Fibroblast of skin of right biceps (primary cell): ENCODE measurements at places on chromosomes 16 and 17.
A peak's percentile ranks its signal among the peaks of the same experiment; 100 is the strongest.

- DNase-seq, result no peak
These were observed 234.6 kb downstream of the MSI2 start for GRCh38 chr17:57490890-57491289.

DNA sequence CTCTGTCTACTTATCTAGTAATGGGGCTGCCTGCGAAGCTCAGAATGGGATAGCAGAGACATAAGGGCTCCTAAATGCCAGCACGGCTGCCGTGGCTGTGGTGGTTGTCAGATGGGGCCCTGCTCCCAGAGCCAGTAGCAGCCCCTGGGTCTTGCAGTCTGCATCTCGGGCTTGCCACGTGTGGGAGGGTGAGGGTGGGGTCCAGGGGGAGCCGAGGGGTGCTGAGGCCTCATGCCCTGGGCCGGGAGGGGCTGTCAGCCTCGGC is 88.8 kb upstream of the GSE1 start:
- no peak for DNase-seq

DNA sequence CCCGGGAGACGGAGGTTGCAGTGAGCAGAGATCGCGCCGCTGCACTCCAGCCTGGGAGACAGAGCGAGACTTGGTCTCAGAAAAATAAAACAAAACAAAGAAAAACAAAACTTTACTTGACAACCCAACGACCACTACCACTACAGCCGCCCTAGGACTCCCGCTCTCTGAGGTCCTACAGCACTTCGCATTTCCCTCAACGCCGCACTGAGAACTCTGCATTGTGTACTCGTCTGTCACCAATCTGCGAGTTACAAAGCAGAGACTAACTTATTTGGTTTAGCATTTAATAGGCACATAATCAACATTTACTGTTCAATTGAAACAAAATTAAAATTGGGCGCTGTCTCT is 479 bp upstream of the ZNF207 start:
- peak; percentile 27 for DNase-seq

GRCh38 chr16:68539711-68540239 is 684 bp downstream of the ZFP90 start:
- DNase-seq, result no peak

DNA sequence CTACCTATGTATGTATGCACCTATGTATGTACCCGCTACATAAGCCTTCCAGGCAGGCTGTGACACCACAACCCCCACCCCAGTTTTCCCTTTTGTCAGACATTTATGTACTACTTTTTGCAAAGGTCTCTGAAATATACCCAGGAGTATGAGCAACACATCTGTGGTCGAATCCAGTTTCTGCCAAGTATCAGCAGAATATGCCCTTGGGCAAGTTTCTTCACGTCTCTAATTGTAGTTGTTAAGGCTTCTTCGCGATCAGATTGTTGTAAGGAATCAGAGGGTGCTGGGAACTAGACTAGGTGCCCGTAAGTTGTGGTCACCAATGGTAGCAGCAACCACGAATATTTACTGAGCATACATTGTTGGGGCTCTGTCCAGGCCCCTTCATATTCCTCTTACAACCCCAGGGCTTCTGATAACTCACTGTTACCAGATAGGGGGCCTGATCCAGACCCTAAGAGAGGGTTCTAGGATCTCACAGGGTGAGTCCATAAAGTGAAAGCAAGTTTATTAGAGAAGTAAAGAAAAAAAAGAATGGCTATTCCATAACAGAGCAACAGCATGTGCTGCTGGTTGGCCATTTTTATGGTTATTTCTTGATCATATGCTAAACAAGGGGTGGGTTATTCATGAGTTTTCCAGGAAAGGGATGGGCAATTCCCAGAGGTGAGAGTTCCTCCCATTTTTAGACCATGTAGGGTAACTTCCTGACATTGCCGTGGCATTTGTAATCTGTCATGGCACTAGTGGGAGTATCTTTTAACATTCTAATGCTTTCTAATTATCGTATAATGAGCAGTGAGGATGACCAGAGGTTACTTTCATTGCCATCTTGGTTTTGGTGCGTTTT is 16.6 kb downstream of the NUDT7 start:
- no peak for DNase-seq

- no peak for DNase-seq
These were observed 90.7 kb upstream of the GSE1 start for GRCh38 chr16:85522308-85522841.

DNA sequence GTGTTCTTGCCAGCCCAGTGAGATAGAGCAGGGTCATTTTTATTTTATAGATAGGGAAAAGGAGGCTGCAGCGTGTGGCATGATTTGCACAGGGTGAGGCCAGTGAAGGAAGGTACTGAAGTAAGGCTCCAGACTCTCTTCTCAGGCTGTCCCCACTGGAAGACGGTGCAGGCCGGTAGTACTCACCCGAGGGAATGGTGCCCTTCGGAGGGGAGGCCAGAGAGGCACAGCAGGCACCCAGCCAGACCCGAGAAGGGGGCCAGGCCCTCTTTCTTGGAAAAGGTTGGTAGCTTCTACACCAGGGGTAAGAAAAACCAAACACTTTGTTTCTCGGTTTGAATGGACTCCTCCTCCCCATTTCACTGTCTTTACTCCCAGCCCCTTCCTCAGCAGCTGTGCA is 288 bp downstream of the ANKRD40CL start:
- no peak for DNase-seq

- peak; percentile 13 for DNase-seq
These were observed 56.6 kb downstream of the DUSP14 start for GRCh38 chr17:37546302-37546701.

DNA sequence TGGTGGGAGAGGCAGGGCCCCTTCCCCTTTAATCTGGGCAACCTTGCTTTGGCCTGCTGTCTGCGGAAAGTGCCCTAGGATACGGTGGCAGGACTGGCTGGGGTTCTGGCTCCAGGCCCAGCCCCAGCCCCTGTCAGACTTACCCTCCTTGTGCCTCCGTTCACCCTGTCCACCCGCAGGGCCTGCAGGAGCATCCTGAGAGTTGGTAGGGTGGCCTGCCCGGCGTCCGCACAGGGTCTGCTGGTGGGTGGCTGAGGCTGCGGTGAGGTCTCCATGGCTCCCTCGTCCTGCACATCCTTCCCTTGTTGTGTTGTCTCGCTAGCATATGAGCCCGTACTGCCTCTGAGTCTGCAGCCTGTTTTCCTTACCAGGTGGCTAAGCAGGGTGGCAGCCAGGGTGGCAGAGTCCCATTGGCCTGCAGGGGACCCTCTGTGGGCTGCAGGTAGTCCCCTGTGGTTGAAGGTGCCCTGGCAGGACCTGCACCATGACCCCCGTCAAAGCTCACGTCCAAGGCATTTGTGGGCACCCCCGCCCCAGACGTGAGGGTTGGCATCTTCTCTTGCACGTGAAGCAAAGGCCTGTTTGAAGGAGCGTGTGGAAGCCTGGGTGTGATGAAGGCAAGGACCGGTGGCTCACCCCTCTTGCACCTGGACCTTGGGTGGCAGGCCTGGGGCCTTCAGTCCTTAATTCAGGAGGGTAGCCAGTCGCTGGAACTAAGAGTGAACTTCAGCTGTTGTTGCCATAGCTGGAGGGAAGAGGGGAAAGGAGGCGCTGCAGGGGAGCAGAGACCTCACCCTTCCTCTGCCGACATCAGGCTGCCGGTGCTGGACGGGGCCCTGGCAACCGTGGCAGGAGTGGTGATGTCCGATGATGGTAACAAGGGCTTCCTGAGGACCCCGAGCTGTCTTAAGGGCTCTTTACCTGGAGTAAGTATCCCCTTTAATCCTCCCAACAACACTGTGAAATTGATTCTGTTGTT is 293.7 kb downstream of the SEC14L1 start:
- DNase-seq, result no peak

DNA sequence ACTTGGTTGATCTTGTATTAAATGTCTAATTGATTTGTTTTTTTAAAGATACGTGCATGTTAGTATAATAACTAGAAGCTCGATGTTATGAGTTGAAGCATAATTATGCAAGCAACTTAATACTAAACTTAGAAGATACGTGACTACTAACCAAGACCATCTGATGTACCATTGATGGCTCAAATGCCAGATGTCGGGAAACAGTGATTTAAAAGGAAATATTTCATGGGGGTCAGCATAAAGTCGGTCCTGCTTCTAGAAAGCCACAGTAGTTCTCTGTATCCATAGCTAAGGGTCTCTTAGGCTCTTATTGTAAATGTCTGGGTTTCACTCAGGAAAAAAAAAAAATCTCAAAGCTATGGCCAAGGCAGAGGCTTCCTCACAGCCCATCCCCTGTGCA is 61.2 kb upstream of the RBFOX1 start:
- peak; percentile 47 for DNase-seq

- DNase-seq, result no peak
These were observed 19.8 kb upstream of the ABCA5 start for GRCh38 chr17:69346766-69347165.

DNA sequence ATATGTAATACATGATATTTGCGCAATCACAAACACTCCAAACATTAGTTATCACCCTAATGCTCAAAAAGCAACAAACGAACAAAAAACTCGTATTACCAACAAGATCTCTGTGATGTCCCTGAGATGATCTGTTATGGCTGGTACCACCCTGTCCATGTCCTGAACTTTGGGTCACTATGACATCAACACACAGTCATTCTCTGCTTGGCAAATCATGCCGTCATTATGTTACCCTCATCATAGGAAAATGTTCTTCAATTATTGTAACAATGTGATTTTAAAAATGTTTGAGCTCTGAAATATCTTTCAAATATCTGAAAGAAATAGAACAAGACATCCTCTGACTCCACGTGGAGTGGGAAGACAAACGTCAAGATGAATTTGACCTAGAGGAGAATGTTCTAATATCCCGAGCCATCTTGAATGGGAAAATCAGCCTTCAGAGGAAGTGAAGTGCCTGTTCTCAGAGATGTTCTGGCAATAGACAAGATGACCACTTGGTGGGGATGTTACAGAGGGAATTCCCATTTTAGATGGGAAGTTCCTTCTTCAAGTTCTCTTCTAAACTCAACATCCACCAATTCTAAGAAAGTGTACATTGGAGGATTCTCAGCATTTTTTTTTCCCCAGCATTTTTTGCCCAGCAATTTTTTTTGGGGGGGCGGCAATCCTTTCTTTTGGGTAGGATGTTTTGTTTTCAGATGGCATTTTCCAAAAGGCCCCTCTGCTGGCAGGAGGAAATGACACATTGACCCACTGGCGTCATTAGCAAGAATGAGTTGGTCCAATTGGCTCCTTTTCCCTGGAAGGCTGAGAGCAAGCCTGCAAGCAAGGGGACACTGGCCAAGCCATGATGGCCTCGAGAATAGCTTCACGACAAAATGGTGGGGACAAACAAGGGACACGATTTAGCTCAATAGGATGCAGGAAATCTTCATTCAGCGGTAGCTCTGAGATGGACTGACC is 3.7 kb upstream of the HSD17B2 start:
- peak; percentile 59 for DNase-seq

DNA sequence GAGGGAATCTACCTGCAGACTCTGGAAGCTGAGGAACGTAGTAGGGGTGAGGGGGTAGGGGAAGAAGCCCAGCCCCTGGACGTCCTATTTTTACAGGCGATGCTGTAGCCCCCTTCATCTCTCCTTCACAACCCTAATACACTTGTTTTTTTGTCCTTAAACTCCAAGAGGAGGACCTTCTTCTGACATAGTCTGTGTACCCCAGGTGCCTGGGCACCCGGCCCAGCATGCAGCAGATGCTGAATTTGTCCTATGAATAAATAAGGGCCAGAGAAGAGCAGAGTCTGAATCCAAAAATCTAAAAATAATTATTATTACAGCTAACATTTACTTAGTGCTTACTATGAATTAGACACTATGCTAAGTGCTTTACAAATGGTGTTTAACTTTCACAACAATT is 5.1 kb downstream of the KIF18B start:
- DNase-seq, result no peak

DNA sequence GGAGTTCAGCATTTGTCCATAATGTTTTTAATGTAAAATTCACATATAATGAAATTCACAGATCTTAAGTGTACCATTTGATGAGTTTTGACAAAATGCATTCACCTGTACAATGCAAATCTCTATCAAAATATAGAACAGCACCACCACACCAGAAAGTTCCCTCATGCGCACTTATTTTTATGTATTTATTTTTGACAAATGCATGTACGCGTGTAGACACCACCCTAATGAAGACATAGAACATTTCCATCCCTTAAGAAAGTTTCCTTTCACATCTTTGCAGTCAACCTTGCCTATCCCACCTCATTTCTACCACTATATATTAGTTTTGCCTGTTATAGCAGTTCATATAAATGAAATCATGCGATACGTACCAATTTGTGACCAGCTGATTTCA is 15.6 kb upstream of the IL4R start:
- DNase-seq, result no peak

GRCh38 chr17:60141111-60142018 is 8.4 kb upstream of the CA4 start:
- DNase-seq, result peak; percentile 66

DNA sequence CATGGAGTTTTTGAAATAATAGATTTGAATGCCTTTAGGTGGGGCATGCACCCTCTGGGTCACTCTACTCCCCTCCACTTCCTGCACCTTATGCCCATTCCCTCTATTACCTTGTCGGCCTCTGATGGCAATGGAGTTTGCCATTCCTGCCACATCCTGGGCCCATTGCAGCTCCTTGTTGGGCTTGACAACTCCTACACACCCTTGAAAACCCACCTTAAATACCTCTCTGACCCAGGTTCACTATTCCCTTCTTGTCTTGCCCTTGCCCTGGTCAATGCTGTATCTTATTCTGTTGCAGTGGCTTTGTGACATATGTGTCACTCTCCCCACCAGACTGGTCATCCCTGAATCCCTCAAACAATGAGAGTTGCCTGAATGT is 2.4 kb downstream of the CCR7 start:
- DNase-seq, result no peak

GRCh38 chr17:41660221-41660711 is 28.4 kb upstream of the EIF1 start:
- DNase-seq, result no peak

- peak; percentile 82 for DNase-seq
These were observed 261.8 kb downstream of the CDH13 start for GRCh38 chr16:82888591-82889001.

DNA sequence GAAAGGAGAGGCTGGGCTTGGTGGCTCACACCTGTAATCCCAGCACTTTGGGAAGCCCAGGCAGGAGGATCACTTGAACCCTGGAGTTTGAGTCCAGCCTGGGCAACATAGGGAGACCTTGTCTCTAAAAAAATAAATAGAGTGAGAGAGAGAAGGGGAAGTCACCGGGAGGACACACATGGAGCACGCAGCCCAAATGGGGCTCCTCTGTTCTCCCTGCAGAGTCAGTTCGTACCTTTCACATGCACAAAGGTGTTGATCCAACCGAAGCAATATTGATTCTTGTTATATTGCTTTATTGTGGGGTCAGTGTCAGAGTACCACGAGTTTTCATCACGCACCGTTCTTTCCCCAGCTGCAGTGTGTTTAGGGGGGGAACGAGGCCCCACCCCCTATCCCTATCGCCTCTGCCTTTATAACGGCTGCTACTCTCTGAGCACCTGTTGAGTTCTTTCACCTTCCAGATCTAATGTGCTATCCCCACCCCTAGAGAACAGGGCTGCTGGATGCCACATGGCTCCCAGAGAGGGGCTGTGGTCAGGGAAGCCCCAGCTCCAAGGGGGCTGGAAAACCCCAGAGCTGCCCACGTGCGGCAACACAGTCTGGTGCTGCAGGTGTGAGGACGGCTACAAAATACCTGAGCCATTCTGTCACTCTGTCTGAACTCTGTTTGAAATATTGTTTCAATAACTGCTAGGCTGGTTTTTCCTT is 1.0 kb upstream of the TMEM235 start:
- DNase-seq, result no peak
